ENCODE measurements at places on chromosomes 13 and 19.

- no peak for DNase-seq
Observed at GRCh38 chr19:49872245-49873128, 4.7 kb downstream of the AKT1S1 start.

- DNase-seq = no peak
Observed at GRCh38 chr13:101523154-101524131, 71.0 kb downstream of the ITGBL1 start.

DNA sequence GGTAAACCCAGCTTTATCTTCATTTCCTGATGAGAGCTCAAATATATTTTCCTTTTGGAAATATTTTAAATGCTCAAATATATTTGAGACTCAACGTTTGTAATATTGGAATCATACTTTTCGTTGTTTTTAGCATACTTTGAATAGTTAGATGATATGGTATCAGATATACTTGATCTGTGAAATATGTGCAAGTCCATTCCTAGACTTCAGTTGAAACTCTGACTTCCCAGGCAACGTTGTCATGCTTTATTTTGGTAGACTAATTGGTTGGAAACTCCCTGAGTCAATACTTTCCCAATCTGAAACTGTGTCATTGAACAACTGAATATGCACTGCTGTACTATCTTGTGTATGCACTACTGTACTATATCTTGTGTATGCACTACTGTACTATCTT is 378.5 kb downstream of the MYO16 start:
- DNase-seq = no peak

- no peak for DNase-seq
Observed at GRCh38 chr19:13537454-13537853, 31.2 kb upstream of the CACNA1A start.

DNA sequence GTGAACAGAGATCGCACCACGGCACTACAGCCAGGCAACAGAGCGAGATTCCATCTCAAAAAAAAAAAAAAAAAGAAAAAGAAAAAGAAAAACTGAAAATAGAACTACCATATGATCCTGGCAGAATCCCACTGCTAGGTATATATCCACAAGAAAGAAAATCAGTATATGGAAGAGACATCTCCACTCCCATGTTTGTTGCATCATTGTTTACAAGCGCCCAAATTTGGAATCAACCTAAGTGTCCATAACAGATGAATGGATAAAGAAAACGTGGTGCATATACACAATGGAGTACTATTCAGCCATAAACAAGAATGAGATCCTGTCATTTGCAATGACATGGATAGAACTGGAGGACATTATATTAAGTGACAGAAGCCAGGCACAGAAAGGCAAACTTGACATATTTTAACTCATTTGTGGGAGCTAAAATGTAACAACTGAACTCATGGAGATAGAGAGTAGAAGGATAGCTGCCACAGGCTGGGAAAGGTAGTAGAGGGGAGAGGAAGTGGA is 26.1 kb downstream of the DYRK1B start:
- no peak for DNase-seq

- no peak for DNase-seq
Observed at GRCh38 chr13:60414177-60414576, 17.2 kb downstream of the TDRD3 start.

- no peak for DNase-seq
Observed at GRCh38 chr13:79128158-79128557, 277.9 kb downstream of the RBM26 start.

GRCh38 chr13:72181661-72182060 is 314.7 kb upstream of the DACH1 start:
- no peak for DNase-seq

GRCh38 chr13:42354241-42355091 is 82.5 kb downstream of the AKAP11 start:
- no peak for DNase-seq
